ENCODE measurements at places on chromosomes 16 and 17.

- no peak for DNase-seq
These were observed 13.9 kb downstream of the KIFC3 start for GRCh38 chr16:57788252-57788841.

DNA sequence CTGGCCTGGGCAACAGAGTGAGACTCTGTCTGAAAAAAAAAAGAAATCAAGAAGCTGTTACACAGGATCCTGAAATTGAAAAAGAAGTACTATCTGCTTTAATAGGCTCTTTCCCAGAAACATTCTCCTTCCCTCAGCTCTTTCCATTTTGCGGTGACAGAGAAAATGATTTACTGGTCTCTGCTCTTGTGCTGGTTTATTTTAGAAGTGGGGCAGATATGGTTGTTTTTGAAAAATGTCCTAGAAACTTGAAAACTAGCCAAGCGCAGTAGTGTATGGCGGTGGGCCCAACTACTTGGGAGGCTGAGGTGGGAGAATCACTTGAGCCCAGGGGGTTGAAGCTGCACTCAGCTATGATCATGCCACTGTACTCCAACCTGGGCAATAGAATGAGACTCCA, 28.8 kb upstream of the TANGO6 start:
- no peak for DNase-seq

GRCh38 chr17:1727258-1727789, 2.8 kb downstream of the WDR81 start:
- DNase-seq = no peak

DNA sequence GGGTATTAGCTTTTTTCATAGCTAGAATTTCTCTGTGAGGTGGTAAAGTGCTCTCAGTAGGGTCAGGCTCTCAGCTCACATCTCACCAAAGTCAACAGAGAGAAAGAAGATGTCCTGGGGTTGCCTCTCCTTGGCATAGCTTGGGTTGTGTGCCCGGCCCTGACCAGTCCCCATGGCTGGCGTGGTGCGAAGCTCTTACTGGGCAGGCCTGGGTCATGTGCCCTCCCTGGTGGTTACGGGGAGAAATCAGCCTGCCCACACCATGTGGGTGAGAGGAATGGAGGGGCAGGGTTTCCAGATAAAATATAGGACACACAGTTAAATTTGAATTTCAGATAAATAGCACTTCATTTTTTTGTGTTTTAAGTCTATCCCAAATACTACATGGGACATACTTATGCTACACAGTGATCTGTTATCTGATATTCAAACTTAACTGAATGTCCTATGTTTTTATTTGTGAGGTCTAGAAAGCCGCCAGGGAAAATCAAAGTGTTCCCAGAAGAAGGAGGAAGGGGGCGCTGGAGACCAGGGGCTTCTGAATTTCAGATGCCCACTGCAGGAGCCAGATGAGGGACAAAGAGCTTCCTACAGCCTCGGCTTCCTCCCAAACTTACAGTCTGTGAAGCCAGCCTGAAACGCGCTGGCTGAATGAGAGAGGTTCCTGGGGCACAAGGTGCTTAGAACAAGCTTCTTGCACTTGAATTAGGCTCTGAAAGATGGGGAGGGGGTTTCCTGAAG, 45.4 kb downstream of the NKD1 start:
- DNase-seq = no peak

GRCh38 chr17:41186872-41187271, 2.2 kb upstream of the KRTAP4-1 start:
- no peak for DNase-seq

DNA sequence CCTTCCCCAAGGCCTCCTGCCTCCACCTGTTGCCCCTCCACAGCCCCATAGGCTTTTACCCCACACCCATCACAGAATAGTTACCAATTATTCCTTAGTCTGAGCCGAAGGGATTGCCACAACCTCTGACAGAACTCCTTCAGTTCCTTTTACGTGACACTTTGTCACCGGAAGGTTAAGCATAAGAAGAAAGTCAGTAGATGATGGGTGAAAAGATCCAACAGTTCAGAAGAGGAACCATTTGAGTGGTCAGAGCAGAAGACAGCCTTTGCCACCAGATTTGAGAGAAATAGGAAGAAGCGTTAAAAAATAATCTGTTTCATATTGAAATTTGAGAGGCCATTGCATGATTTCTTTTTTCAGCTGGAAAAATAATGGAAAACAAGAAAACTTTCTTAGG, 1.2 kb downstream of the SRR start:
- no peak for DNase-seq

DNA sequence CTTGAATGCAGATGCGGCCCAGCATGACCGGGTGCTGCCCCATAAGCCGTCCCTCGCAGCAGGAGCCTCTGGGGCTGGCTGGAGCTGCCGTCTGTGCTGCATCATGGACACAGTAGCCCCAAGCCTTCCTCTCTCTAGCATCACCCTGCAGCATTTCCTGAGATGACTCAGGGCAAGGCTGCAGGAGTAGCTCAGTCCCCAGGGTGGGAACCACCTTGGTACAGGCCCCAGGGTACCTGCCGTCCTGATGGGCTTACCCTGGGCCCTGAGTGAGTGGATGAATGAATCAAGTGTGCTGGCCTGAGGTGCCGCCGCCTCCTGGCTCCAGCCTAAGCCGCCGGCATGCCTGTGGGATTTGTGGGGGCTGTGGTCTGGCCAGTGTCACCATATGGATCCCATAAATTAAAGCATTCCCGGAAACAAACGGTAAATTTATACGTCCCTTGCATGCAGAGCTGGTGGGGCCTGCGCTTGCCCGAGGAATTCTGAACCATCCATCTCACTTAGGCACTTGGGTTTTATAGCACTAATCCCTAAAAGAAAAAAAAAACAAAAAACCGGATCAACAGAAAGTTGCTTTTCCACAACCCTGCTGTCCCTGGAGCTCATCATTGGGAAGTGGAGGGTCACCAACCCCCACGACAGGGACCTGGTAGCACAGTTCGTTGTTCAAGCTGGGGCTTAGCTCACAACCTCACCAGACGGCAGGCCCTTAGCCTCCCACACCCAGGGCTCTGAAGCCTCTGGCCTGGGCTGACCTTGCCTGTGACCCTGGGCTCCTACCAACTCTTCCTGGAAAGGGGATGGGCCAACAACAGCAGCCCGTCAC, 242.6 kb upstream of the CIBAR2 start:
- no peak for DNase-seq

DNA sequence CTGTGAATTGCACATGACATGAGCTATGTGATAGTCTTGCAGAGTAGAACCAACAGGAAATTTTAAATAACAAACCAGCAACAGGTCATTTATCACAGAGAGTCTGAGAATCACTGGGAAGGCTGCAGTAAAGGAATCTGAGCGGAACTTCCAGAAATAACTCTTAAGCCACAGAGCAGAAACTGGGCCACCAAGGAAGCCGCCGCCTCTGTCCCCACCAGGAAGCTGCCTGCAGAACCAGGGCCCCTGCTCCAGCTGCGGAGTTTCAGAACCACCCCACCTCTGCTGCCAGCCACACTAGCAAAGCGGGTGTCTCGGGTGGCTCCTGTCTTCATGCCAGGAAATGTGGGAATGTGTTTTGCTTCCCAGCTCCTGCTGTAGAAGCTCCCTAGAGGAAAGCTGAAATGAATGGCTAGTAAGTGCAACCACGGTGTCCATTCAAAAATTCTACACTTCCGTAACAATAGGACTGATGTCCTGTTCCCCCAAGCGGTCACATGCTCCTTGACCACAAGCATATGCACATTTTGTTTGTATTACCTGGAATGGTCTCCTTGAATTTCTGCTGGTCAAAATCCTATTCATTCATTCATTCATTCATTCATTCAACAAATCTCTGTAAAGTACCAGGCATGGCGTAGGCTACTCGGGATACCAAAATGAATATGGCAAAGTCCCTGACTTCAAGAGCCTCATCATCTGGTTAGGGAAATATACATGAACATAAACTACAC, 7.7 kb upstream of the ITPRIPL2 start:
- no peak for DNase-seq

DNA sequence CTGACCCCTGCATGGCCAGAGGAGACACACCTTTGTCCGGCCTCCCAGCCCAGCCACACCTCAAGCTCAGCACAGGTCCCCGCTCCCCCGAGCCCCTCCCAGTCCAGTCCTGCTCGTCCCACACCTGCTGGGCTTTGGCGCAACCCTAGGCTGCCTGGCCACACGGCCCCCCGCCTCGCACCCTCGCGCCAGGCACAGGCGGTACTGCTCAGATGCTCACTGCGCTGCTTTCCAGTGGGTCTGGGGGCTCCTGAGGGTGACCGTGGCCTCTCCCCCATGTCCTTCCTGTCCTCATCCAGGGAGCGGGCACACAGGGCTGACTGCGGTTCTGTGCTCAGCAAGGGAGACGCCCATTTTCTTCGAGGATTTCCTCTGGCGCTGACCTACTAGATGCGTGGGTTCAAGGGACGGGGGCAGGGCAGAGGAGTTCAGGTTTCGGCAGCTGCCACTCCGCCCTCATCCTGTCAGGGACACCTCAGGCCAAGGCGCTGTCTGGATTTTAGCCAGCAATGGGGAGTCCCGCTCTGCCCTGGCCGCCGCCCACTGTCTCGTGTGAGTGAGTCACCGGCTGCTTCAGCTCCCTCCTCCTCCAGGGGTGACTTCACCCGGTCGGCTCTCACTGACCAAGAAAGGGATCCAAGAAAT, 118.0 kb upstream of the ZNF469 start:
- no peak for DNase-seq

DNA sequence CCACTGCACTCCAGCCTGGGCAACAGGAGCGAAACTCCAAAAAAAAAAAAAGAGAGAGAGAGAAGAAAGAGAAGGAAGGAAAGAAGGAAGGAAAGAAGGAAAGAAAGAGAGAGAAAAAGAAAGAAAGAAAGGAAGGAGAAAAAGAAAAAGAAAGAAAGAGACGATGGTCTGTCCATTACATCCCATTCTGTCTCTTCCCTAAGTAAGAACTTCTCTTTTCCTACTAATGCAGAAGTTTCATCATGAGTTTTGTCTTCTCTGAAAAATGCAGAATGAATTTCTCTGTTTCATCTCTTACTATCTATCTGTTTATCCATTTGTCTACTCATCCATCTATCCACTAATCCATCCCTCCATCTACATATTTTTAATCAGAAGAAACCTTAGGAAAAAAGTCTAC, 94.9 kb upstream of the MED13 start:
- no peak for DNase-seq

DNA sequence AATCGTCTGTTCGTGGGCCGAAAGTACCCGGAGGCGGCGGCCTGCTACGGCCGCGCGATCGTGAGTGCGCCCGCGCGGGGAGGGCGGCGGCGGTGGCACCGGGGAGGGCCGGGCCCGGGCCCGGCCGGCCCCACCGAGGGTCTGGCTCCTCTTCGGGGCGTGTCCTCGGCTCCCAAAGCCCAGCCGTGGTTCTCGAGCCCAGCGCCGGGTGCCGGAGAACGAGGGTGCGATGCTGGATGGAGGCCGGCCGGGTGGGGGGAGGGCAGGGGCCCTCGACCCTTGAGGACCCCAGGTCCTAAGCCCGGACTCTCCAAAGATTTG, 375 bp downstream of the STUB1 start:
- DNase-seq = no peak

GRCh38 chr16:75317532-75317931, 66.1 kb upstream of the BCAR1 start:
- no peak for DNase-seq

- DNase-seq = no peak
These were observed 670 bp downstream of the RPS2 start for GRCh38 chr16:1963806-1964505.

GRCh38 chr17:59669411-59669810, 37.8 kb downstream of the PTRH2 start:
- DNase-seq = no peak

DNA sequence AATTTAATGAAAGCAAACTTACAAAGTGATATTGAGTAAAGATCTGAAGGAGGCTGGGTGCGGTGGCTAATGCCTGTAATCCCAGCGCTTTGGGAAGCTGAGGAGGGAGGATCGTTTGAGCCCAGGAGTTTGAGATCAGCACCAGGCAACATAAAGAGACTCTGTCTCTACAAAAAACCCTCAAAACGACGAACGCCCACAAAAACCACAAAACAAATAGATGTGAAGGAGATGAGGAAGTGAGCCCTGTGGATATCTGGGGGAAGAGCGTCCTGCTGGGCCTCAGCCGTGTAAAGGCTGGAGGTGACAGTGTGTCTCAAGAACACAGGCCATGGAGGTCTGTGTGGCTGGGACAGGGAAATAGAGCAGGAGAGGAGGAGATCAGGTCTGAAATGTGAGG, 68.8 kb downstream of the ITFG1 start:
- DNase-seq = no peak

DNA sequence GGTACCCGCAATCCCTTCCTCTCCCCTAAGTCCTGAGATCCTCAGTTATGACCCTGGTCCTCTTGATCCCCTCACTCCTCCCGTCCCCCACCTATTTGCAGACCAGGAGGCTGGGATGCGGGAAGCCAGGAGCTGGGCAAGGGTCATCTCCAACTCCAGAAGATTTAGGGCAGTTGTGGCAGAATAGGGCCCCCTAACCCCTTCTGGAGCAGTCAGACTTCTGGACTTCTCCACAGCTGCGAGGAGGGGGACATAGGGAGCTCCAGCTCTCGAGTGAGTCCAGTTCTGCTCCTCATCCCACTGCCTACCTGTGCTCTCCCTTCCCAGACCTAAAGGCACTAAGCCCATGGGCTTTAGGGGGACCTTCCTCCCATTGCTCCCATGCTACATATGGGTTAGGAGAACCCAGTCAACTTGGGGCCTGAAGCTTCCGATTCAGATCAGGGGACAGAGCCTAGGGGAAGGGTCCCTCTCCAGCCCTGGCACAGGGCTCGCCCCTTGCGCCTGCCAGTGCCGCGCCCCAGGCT, 1.3 kb downstream of the WNK4 start:
- DNase-seq = no peak

GRCh38 chr16:16015849-16016248, 66.4 kb downstream of the ABCC1 start:
- DNase-seq = no peak

GRCh38 chr16:19033761-19034160, 33.7 kb upstream of the COQ7 start:
- DNase-seq = no peak

GRCh38 chr16:82317411-82318167, 147.6 kb upstream of the MPHOSPH6 start:
- no peak for DNase-seq

DNA sequence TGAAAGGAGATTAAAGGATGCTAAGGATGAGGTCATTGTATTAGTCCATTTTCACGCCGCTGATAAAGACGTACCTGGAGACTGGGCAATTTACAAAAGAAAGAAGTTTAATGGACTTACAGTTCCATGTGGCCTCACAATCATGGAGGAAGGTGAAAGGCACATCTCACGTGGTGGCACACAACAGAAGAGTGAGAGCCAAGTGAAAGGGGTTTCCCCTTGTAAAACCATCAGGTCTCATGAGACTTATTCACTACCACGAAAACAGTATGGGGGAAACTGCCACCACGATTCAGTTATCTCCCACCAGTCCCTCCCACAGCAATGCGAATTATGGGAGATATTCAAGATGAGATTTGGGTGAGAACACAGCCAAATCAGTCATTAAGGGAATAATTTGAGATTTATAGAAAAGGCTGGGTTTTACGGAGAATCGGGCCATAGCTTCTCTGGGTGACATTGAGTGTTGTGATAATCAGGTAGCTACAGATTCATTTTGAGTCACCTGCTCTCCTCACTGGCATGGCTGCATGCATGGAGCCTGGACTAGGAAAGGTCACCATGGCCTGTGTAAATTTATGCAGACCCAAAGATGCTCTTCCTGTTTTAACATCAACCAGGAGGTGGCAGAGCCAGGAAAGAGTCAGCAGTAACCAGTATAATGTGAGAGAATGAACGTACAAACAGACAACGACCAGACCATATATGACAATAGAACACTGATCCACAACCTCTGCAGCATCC, 40.5 kb upstream of the DYNLRB2 start:
- DNase-seq = no peak

Data from HuH-7.5 (cell line).